Activated T-helper 2 cell treated with anti-CD3 and anti-CD28 coated beads, Interferon-gamma antibody, Interleukin-2, Interleukin-4, amounts not matched to agents 10 μg/mL and 5 μg/mL and 100 μg/mL, durations not matched to agents 14 hours and 24 hours and 36 hours (primary cell): ENCODE measurements at places on chromosomes 3 and 15. TPM values are rescaled to one million over a fixed set of nuclear protein-coding genes. Genes with fewer than 3 reads are reported as not detected.
A peak's percentile ranks its signal among the peaks of the same experiment; 100 is the strongest.

DNA sequence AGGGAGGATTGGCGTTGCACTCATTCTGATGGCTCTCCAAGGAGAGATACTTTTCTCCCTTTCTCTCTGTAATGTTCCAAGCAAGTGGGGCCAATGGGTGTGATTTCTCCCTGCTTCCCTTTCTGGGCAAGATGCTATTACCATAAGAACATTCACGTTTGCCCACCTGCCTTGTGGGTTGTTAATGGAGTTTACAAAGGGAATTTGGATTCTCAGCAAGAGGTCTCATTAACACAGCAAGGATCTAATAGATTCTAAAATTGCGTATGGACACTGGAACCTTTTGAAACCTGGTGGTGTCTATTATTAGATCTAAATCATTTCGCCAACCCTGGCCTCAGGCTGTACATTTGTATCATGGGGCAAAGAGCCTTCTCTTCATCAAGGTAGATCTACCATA lies 74.1 kb downstream of the SLCO3A1 start:
- peaks cover 31% of the 10 kb centered on the region for H3K4me1 ChIP-seq
- H3K4me3 ChIP-seq, result no peak overlapping the region
- peaks cover 2% of the 10 kb centered on the region for H3K36me3 ChIP-seq
- H3K27ac ChIP-seq, result no peak overlapping the region
- no peak for DNase-seq

DNA sequence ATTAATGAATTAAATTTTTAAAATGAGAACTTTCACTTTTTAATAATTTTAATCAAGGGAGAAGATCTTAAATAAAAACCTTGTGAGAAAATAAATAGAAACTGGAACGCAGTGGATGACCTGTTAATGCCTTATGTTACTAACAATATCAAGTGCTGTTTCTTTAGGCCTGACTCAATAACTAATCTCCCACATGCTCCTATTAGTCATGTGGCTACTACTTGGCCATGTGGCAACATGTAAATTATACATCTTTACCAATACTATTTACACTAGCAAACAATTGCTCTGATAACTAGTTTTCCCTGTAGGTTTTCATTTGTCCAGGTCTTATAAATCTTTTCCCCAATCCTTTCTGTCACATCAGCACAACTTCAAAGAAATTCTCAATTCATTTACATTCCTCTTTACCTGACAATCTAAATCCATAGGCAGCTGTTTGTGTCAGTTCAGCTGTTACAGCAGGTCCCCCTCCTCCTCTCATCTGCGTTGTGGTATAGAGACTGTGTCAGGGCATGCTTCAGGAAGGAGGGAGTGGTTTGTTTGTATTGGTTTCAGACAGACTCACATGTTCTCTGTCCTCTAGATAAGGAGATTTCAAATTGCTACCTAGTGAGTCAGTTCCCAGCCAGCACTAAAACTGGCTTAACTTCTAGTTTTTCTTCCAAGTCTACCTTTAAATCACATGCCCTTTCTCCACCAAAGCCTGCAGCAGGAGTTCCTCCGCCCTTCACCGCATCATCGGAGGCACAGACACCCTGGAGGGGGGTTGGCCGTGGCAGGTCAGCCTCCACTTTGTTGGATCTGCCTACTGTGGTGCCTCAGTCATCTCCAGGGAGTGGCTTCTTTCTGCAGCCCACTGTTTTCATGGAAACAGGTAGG lies 11.3 kb upstream of the C3orf52 start:
- H3K36me3 ChIP-seq, result peaks cover 8% of the 10 kb centered on the region
- H3K27ac ChIP-seq, result peak overlapping the region; percentile 74
- H3K27me3 ChIP-seq, result peaks cover under 1% of the 10 kb centered on the region
- H3K4me3 ChIP-seq, result peak overlapping the region; percentile 50

- no peaks in the 10 kb centered on the region for H3K27me3 ChIP-seq
- no peaks in the 10 kb centered on the region for H3K4me1 ChIP-seq
- no peak for DNase-seq
- H3K36me3 ChIP-seq, result peaks cover 67% of the 10 kb centered on the region
- no peak overlapping the region for H3K4me3 ChIP-seq
Observed at GRCh38 chr3:12588039-12589009, 31.4 kb downstream of the MKRN2 start.

GRCh38 chr3:172442606-172443005 lies 5.7 kb downstream of the GHSR start:
- DNase-seq, result no peak
- no peak overlapping the region for H3K27ac ChIP-seq
- H3K4me3 ChIP-seq, result no peak overlapping the region
- peaks cover 68% of the 10 kb centered on the region for H3K27me3 ChIP-seq

GRCh38 chr3:117434661-117435412 lies 725.3 kb downstream of the TUSC7 start:
- H3K27me3 ChIP-seq, result no peaks in the 10 kb centered on the region
- no peak for DNase-seq
- no peaks in the 10 kb centered on the region for H3K4me1 ChIP-seq
- H3K4me3 ChIP-seq, result no peak overlapping the region
- no peak overlapping the region for H3K27ac ChIP-seq
- H3K36me3 ChIP-seq, result no peaks in the 10 kb centered on the region

DNA sequence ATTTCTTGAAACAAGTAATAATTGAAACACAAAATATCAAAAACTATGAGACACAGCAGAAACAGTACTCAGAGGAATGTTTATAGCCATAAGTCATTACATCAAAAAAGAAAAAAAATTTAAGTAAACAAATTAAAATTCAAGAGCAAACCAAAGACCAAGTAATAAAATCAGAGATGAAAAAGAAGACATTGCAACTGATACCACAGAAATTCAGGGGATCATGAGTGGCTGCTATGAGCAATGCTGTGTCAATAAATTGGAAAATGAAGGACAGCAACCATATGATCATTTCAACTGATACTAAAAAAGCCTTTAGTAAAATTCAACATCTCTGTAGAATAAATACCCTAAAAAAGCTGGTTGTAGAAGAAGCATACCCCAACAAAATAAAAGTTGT lies 644.1 kb upstream of the BCHE start:
- H3K27me3 ChIP-seq, result no peaks in the 10 kb centered on the region
- H3K4me3 ChIP-seq, result no peak overlapping the region

GRCh38 chr3:10867384-10867783 lies 51.4 kb downstream of the SLC6A11 start:
- no peaks in the 10 kb centered on the region for H3K4me1 ChIP-seq
- no peak overlapping the region for H3K27ac ChIP-seq
- H3K4me3 ChIP-seq, result no peak overlapping the region
- H3K27me3 ChIP-seq, result no peaks in the 10 kb centered on the region
- H3K36me3 ChIP-seq, result no peaks in the 10 kb centered on the region
- no peak for DNase-seq

GRCh38 chr3:34207002-34207401 lies 408.6 kb downstream of the PDCD6IP start:
- no peak for DNase-seq
- peaks cover 2% of the 10 kb centered on the region for H3K27me3 ChIP-seq
- H3K4me1 ChIP-seq, result no peaks in the 10 kb centered on the region
- no peaks in the 10 kb centered on the region for H3K36me3 ChIP-seq
- no peak overlapping the region for H3K27ac ChIP-seq

- no peak overlapping the region for H3K4me3 ChIP-seq
- peaks cover 7% of the 10 kb centered on the region for H3K27me3 ChIP-seq
- peaks cover 2% of the 10 kb centered on the region for H3K4me1 ChIP-seq
- H3K27ac ChIP-seq, result no peak overlapping the region
- DNase-seq, result no peak
- H3K36me3 ChIP-seq, result no peaks in the 10 kb centered on the region
Observed at GRCh38 chr3:150035301-150035779, 64.6 kb upstream of the PFN2 start.

- no peaks in the 10 kb centered on the region for H3K36me3 ChIP-seq
- H3K27me3 ChIP-seq, result no peaks in the 10 kb centered on the region
- no peak overlapping the region for H3K4me3 ChIP-seq
- DNase-seq, result no peak
Observed at GRCh38 chr3:64747679-64748078, 59.9 kb upstream of the ADAMTS9 start.

DNA sequence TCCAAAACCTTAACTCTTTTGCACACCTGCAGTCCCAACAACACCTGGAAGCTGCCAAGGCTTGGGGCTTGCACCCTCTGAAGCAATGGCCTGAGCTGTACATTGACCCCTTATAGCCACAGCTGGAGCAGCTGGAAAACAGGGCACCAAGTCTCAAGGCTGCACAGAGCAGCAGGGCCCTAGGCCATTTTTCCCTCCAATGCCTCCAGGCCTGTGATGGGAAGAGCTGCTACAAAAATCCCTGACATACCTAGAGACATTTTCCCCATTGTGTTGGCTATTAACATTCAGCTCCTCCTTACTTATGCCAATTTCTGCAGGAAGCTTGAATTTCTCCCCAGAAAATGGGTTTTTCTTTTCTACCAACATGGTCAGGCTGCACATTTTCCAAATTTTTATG lies 231.0 kb downstream of the ZMAT3 start:
- H3K27me3 ChIP-seq, result no peaks in the 10 kb centered on the region
- no peak overlapping the region for H3K27ac ChIP-seq
- DNase-seq, result no peak
- H3K36me3 ChIP-seq, result no peaks in the 10 kb centered on the region

DNA sequence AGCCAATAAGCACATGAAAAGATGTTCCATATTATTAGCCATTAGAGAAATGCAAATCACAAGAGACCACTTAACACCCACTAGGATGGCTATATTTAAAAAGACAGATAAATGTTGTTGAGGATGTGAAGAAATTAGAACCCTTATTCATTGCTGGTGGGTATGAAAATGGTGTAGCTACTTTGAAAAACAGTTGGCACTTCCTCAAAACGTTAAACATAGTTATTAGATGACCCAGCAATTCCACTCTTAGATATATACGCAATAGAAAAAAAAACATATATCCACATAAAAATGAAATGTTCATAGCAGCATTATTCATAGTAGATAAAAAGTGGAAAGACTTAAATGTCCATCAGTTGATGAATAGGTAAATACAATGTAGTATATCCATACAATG lies 47.1 kb upstream of the TERB2 start:
- H3K27me3 ChIP-seq, result no peaks in the 10 kb centered on the region
- no peak for DNase-seq
- H3K4me3 ChIP-seq, result no peak overlapping the region
- H3K27ac ChIP-seq, result no peak overlapping the region
- peaks cover 10% of the 10 kb centered on the region for H3K4me1 ChIP-seq

DNA sequence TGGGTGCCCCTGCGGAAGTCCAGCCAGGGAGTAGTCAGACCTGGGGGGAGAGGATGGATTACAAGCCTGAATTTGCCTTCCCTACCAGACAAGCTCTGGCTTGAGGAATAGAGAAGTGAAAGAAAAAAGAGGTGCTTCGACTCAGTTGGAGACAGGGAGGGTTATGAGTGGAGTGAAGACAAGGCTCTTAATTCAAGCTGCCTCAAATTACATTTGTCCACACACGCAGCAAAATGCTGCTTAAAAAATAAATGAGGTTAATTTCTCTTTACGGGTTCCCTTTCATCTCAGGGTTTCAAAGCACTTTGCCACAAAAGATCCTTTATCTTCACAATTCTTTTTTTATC lies 49.0 kb upstream of the SLC4A7 start:
- DNase-seq, result no peak
- H3K36me3 ChIP-seq, result no peaks in the 10 kb centered on the region

DNA sequence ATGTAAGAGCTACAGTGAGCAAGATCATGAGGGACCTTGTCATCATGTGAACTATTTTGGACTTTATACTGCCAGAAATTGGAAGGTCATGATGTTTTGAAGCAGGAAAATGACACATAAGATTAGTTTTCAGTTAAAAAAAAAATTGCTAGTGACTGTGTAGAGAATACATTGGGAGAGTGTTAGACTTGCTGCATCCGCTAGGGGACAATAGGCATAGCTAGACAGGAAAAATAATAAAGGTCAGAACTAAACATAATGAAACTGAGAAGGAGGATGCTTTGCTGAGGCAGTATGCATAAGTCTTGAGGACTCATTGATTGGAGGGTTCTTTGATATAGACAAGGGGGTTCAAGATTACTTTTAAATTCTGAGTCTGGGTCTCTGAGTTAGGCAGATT lies 275.8 kb upstream of the KCNH8 start:
- H3K4me1 ChIP-seq, result peaks cover 43% of the 10 kb centered on the region
- no peaks in the 10 kb centered on the region for H3K27me3 ChIP-seq
- H3K36me3 ChIP-seq, result peaks cover 2% of the 10 kb centered on the region
- no peak overlapping the region for H3K27ac ChIP-seq

GRCh38 chr3:110384601-110385000 lies 687.0 kb upstream of the NECTIN3 start:
- H3K27ac ChIP-seq, result no peak overlapping the region
- DNase-seq, result no peak
- no peaks in the 10 kb centered on the region for H3K27me3 ChIP-seq
- no peaks in the 10 kb centered on the region for H3K36me3 ChIP-seq
- H3K4me1 ChIP-seq, result no peaks in the 10 kb centered on the region

- peaks cover 4% of the 10 kb centered on the region for H3K27me3 ChIP-seq
- no peaks in the 10 kb centered on the region for H3K4me1 ChIP-seq
- DNase-seq, result no peak
- H3K27ac ChIP-seq, result no peak overlapping the region
- H3K36me3 ChIP-seq, result no peaks in the 10 kb centered on the region
- no peak overlapping the region for H3K4me3 ChIP-seq
Observed at GRCh38 chr3:143565951-143566350, 282.3 kb downstream of the SLC9A9 start.

DNA sequence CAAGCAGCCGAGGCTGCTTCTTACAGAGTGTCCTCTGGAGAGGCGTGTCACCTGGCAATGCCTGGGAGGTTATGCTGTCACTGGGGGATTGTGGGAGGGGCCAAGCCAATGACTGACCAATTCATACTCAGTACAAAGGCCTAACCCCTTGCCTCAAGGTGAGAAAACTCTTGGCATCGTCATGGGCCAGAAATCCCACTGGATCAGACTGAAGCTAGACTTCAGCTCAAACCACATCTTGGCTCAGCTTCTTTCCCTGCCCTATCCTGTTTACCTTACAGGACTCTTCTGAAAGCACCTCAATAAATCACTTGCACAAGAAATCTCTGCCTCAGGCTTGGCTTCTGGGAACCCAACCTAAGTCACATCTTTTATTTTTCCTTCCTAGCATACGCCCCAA lies 9.5 kb downstream of the ANAPC13 start:
- H3K27me3 ChIP-seq, result no peaks in the 10 kb centered on the region
- no peak for DNase-seq
- H3K4me1 ChIP-seq, result no peaks in the 10 kb centered on the region
- peaks cover 34% of the 10 kb centered on the region for H3K36me3 ChIP-seq

GRCh38 chr3:159586571-159587202 lies 401.9 kb upstream of the IL12A start:
- DNase-seq, result no peak
- no peaks in the 10 kb centered on the region for H3K4me1 ChIP-seq
- no peaks in the 10 kb centered on the region for H3K27me3 ChIP-seq
- H3K36me3 ChIP-seq, result no peaks in the 10 kb centered on the region
- no peak overlapping the region for H3K27ac ChIP-seq

Gene SLC12A1
- not detected in 2 replicates for total RNA-seq

Gene KLHL6
- total RNA-seq, result 29.5 and 29.7 TPM in 2 replicates

Gene RTP1
- total RNA-seq, result not detected in 2 replicates

Gene PRSS50
- total RNA-seq, result not detected in 2 replicates

Gene THAP10
- 0.37 TPM in 1 of 2 replicates, not detected in the other for total RNA-seq

Gene TUSC7
- total RNA-seq, result not detected in 2 replicates

Gene COLQ
- 1.6 and 2.1 TPM in 2 replicates for total RNA-seq

Gene ZSCAN2
- total RNA-seq, result 10.1 and 10.6 TPM in 2 replicates

Gene CFAP91
- not detected in 2 replicates for total RNA-seq
